Fibroblast of lung (primary cell): ENCODE measurements at places on chromosomes 6 and 20.

DNA sequence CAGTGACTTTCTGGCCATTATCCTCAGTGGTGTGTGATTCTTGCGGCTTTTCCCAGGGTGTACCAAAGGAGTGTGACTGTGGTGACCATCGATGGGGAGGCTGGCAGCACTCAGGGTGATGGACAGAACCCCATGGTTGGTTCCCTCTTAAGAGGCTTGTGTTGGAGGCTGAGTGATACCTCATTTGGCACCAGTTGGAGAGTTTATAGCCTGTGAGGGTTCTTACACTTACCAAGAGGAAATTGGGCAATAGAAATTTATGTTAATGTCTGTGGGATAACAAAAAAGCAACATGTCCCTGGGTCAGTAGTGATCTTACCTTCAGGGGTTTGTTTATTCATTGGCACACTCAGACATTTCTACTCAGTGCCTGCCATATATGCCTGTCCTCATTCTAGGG is 37.2 kb downstream of the DAAM2 start:
- no peaks in the 10 kb centered on the region for H3K36me3 ChIP-seq
- no peak overlapping the region for H3K4me3 ChIP-seq
- H3K27ac ChIP-seq: no peak overlapping the region
- no peaks in the 10 kb centered on the region for H3K4me1 ChIP-seq
- no peaks in the 10 kb centered on the region for H3K27me3 ChIP-seq

GRCh38 chr6:168196385-168196860 is 117.4 kb upstream of the FRMD1 start:
- H3K27me3 ChIP-seq: no peaks in the 10 kb centered on the region
- no peaks in the 10 kb centered on the region for H3K36me3 ChIP-seq
- no peaks in the 10 kb centered on the region for H3K4me1 ChIP-seq

DNA sequence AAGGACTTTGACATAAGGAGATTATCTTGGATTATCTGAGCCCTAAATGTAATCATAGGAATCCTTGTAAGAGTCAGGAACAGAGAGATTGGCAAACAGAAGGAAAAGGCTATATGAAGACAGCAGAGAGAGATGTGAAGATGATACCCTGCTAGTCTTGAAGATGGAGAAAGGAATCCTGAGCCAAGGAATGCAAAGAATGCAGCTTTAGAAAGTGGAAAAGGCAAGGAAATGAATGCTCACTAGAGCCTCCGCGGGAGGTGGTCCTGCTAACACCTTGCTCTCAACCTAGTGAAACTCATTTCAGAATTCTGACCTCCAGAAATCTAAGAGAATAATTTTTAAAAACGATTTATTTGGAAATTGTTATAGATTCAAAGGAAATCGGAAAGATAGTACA is 117.1 kb downstream of the TBXT start:
- H3K4me3 ChIP-seq: no peak overlapping the region
- H3K4me1 ChIP-seq: peaks cover 2% of the 10 kb centered on the region
- H3K27ac ChIP-seq: no peak overlapping the region
- DNase-seq: no peak

DNA sequence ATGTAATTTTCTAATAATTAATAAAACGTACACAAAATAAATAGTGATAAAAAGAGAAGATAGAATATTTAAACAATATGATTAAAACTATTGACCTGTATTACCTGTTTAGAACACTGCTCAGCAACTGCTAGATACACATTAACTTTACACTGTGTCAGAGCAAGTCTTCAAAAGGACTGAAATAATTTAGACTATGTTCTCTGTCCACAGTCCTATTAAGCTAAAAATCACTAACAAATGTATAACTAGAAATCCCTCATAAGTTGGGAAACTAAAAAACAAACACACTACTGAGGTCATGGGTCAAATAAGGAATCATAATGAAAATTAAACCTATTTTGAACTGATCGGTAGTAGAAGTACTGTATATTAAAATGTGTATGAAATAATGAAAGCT is 181.7 kb downstream of the QKI start:
- H3K27me3 ChIP-seq: no peaks in the 10 kb centered on the region
- no peak overlapping the region for H3K27ac ChIP-seq
- H3K36me3 ChIP-seq: no peaks in the 10 kb centered on the region
- H3K4me3 ChIP-seq: no peak overlapping the region
- H3K4me1 ChIP-seq: no peaks in the 10 kb centered on the region
- no peak for DNase-seq

- no peaks in the 10 kb centered on the region for H3K4me1 ChIP-seq
- DNase-seq: no peak
- H3K27ac ChIP-seq: no peak overlapping the region
- no peak overlapping the region for H3K4me3 ChIP-seq
Observed at GRCh38 chr6:134379076-134379475, 61.2 kb upstream of the SGK1 start.

DNA sequence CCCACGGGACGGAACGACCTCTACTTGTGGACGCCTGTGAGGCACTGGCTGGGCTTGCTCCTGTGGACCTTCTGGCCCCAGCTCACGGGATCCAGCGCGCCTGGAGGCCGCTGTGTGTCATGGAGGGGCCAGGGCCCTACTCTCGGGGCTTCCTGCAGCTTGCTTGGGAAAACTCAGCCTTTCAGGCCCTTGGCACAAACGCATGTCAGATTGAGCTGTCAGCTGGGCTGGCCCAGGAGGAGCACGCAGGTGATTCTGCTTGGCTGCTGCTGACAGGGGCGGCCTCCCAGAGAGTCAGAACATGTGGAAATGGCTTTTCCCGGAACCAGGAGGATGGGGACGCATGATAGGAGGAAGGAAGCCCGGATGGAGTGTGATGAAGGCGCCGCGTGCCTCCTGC is 39.7 kb downstream of the TMEM181 start:
- peaks cover 4% of the 10 kb centered on the region for H3K36me3 ChIP-seq
- no peak overlapping the region for H3K27ac ChIP-seq
- H3K4me1 ChIP-seq: no peaks in the 10 kb centered on the region
- H3K4me3 ChIP-seq: no peak overlapping the region
- DNase-seq: no peak

DNA sequence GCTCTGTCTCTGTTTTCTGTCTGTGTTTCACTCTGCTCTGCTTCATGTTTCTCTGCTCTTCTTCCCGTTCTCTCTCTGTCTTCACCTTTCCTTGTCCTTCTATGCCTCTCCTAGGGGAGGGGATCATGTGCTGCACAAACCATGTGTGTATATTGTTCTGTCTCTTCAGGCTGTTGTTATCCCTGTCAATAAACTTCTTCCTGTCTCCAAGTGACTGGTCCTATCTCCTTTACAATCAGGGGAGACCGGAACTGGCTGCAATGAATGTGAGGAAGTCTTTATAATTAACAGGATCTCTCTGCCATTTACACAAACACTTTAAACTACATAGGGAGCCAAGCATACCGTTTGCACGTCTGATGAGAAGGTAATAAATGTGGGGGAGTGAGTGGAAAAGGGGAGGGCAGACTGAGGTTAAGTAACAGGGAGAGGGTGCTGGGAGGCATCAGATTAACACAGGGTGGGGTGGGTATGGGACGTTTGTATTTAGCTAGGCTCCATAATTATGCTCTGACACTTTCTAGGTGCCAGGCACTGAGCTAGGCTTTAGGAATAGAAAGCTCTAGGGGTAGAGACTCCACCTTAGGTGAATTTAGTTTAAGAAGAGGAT is 626.1 kb downstream of the DHX35 start:
- DNase-seq: no peak
- H3K4me3 ChIP-seq: no peak overlapping the region
- no peaks in the 10 kb centered on the region for H3K4me1 ChIP-seq
- no peaks in the 10 kb centered on the region for H3K27me3 ChIP-seq

DNA sequence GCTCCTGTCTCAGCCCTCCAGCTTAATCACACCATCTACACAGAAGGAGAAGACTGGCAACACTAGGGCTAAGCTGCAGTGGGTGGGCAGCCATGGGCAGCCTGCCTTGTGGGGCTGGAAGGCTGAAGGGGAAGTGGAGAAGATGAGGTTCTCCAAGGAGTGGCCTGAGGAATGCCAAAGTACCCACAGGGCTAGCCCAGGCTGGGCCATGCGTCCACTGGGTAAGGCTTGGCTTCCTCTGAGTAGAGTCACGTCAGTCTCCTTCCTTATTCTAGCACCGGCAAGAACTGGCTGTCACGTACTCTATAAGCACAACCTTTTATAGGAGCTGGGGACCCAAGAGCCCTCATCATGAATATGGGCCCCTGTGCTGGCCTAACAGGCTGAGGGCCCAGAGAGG is 110.6 kb upstream of the SIRPA start:
- no peaks in the 10 kb centered on the region for H3K36me3 ChIP-seq
- no peak overlapping the region for H3K27ac ChIP-seq
- no peak overlapping the region for H3K4me3 ChIP-seq

GRCh38 chr6:34586327-34587040 is 30.4 kb upstream of the SPDEF start:
- H3K27ac ChIP-seq: no peak overlapping the region
- no peak overlapping the region for H3K4me3 ChIP-seq
- H3K4me1 ChIP-seq: peaks cover 5% of the 10 kb centered on the region
- no peak for DNase-seq

DNA sequence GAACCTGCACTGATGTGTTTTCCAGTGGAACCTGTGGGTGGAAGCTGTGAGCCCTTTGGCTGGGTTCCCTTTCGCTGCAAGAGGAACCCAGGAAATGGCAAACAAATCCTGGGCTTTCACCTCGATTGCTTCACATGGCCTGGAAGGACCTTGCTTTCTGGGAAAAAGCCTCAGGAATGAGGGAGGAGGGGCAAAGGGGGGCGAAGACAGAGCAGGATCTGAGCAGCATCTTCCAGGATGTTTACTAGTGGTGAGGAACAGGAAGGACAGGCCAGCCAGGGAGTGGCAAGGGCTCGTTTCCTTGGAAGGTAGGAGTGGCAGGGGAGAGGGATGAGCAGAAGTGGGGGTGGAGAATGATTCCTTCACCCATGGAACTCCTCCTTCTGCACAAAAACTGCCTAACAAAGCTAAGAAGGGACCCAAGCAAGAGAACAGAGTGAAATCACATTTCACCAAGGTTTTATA is 5.9 kb downstream of the SLC2A10 start:
- no peak overlapping the region for H3K4me3 ChIP-seq
- peak; percentile 65 for DNase-seq
- no peak overlapping the region for H3K27ac ChIP-seq
- peaks cover 6% of the 10 kb centered on the region for H3K4me1 ChIP-seq

GRCh38 chr20:38859070-38859690 is 53.7 kb downstream of the PPP1R16B start:
- DNase-seq: no peak
- no peaks in the 10 kb centered on the region for H3K27me3 ChIP-seq
- H3K4me1 ChIP-seq: no peaks in the 10 kb centered on the region
- H3K4me3 ChIP-seq: no peak overlapping the region
- H3K36me3 ChIP-seq: no peaks in the 10 kb centered on the region

DNA sequence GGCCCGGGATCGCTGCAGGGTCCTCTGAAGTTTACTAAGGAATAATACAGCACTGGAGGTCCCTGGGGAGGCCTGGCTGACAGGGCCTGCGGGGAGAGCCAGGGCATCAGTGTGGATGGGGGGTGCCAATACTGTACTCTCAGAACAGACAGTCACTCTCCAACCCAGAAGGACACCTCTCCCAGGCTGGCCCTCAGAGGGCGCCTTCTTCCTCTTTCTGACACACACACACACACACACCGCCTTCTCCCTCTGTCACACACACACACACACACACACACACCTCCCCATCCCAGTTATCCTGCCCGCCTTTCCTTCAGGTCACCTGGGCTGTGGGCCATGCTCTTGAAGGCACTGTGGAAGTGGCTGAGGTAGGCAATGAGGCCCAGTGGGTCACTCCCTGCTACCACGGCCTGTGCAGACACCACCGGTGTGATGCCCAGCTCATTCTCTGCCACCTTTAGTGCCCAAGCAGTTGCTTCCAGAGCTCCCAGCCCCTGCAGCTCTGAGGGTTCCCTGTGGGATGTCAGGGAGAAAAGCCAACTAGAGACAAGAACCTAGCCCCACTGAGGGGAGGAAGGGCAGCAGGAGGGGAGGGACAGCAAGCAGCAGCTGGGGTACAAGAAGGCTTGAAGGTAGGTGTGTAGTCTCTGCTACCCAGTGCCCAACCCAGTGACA is 7.5 kb downstream of the SMPD2 start:
- H3K4me1 ChIP-seq: no peaks in the 10 kb centered on the region
- H3K36me3 ChIP-seq: peaks cover 46% of the 10 kb centered on the region
- no peak for DNase-seq

DNA sequence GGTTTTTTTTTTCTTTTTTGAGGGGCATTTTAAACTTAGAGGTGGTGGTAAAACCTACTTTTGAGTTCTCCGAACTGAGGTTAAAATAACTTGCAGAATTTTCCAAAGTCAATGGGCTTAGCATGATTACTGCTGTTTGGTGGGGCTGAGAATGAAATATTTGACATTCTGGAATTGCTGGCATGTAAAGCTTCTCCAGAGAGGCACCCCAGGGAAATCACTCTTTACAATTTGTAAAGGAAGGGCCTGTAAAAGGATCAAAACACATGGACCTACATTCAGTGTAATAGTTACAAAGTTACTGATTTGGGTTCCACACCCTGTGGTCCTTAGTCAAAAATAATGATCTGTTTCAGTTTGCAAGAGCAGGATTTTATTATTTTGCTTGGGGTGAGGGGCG is 5.5 kb downstream of the FAM217B start:
- peaks cover 3% of the 10 kb centered on the region for H3K4me1 ChIP-seq
- no peak overlapping the region for H3K27ac ChIP-seq
- DNase-seq: no peak
- no peak overlapping the region for H3K4me3 ChIP-seq
- H3K27me3 ChIP-seq: no peaks in the 10 kb centered on the region

DNA sequence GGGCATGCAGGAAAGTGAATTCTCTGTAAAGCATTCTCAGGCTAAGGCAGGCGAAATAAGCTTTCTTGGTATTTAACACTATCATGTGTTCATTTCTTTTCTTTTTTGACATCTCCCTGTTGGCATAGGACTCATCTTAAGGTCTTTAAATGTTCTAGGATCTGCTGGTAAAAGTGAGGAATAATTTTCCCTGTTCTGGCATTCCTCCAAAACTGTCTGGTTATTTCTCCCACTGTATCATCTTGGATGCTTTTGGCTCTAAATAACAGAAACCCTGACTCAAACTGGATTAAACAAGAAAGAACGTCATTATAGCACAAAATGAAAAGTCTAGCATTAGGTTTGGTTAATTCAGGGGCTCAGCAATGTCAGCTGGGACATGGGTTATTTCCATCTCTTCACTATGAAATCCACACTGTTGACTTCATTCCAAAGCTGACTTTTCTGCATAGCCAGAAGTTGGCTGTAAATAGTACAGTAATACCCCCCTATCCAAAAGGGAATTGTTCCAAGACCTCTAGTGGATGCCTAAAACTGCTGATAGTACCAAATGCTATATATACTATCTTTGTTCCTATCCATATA is 37.9 kb upstream of the SNAP25 start:
- peaks cover 5% of the 10 kb centered on the region for H3K27me3 ChIP-seq
- no peaks in the 10 kb centered on the region for H3K36me3 ChIP-seq
- no peak overlapping the region for H3K4me3 ChIP-seq
- no peak overlapping the region for H3K27ac ChIP-seq
- H3K4me1 ChIP-seq: no peaks in the 10 kb centered on the region

GRCh38 chr6:118869350-118869749 is 24.6 kb upstream of the ASF1A start:
- no peak overlapping the region for H3K4me3 ChIP-seq
- H3K27me3 ChIP-seq: no peaks in the 10 kb centered on the region
- H3K27ac ChIP-seq: no peak overlapping the region
- DNase-seq: peak; percentile 79
- H3K4me1 ChIP-seq: no peaks in the 10 kb centered on the region
